Cortex of kidney (tissue), 1 donor: ENCODE measurements at places on chromosomes 16 and 17.

DNA sequence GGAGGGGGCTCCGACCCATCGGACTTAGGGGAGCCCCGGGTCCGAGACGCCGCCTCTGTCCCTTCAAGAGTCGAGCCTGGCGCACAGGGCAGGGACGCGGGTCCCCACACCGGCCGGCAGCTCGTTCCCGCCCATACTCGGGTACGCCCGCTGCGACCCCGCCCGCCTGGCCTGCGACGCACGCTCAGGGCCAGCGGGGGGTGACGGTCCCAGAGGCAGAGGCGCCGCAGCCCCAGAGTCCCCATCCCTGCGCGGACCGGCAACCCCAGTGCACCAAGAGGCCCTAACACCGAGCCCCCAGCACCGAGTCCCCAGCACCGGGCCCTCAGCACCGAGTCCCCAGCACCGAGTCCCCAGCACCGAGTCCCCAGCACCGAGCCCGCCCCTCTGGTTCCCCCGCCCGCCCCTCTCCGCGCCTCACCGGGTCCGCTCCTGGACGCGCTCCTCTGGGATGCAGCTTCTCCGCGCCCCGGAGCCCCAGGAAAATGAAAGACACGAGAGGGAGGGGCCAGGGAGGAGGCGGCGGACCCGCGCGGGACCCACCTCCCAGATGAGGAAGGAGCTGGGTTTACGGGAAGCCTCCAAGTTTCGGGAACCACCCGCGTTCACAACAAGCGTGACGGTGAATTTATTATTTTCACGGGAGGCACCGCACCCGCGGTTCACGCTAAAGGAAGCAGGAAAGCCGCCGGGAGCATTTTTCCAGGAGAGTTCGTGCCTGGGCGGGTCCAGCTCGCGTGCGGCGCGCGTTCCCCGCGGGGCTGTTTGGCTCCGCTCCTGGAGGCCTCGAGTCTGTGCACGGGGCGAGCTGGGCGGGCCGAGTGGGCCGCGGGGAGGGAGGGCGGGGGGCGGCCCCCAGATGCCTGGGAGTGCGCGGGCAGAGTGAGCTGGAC is at the start of gene SECTM1:
Gene SECTM1 (minus strand): TSS at position 488 of the 893 bp plus-strand sequence. CDS start 6,526 bp downstream, outside the sequence.
- DNase-seq, result no peak

GRCh38 chr17:15291674-15292361 is 26.7 kb upstream of the PMP22 start:
- no peak for DNase-seq

- no peak for DNase-seq
Measured at GRCh38 chr17:5608399-5609112, 24.2 kb upstream of the NLRP1 start.

GRCh38 chr16:27290562-27290961 is 22.0 kb upstream of the NSMCE1 start:
- no peak for DNase-seq

GRCh38 chr17:46727572-46728348 is 90.7 kb downstream of the WNT3 start:
- no peak for DNase-seq

- DNase-seq, result no peak
Measured at GRCh38 chr17:17224137-17224536, 12.8 kb downstream of the FLCN start.

- no peak for DNase-seq
Measured at GRCh38 chr16:48811478-48811877, 201.5 kb upstream of the N4BP1 start.

- DNase-seq, result no peak
Measured at GRCh38 chr17:7258731-7259554, 3.3 kb downstream of the CLDN7 start.

GRCh38 chr16:67186550-67186950 is 2.8 kb upstream of the MATCAP1 start:
- DNase-seq, result no peak

- no peak for DNase-seq
Measured at GRCh38 chr16:88759245-88759975, 25.6 kb downstream of the PIEZO1 start.

GRCh38 chr17:5131146-5131715 is 15.4 kb downstream of the USP6 start:
- DNase-seq, result no peak

DNA sequence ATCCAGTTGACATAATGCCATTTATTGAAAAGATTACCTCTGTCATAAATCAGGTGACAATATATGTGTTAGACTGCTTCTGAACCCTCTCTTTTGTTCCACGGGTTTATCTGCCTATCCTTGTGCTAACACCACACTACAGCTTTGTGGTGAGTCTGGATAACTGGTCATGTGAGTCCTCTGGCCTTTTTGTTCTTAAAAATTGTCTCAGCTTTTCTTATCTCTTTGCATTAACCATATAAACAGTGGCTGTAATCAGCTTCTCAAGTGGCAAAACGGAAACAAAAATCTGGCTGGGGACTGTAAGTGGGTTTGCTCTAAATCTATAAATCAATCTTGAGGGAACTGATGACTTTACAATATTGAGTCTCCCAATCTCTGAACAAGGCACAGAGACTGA is 44.6 kb downstream of the STX8 start:
- DNase-seq, result no peak

DNA sequence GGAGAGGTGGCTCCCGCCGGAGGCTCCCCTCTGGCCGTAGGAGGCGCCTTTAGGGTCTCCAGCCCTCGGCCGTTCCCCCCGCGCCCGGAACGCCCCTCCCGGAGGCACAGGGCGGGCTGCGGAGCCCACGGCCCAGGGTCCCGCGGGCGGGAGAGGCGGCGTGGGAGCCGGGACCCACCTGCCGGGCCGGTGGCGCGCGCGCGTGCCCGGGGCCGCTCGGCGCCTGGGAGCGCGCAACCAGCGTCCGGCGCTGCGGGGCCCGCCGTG is at the start of gene MIF4GD:
Gene MIF4GD (minus strand): TSS at position 266 of the 267 bp plus-strand sequence. CDS start 1,036 bp downstream, outside the sequence.
- no peak for DNase-seq

DNA sequence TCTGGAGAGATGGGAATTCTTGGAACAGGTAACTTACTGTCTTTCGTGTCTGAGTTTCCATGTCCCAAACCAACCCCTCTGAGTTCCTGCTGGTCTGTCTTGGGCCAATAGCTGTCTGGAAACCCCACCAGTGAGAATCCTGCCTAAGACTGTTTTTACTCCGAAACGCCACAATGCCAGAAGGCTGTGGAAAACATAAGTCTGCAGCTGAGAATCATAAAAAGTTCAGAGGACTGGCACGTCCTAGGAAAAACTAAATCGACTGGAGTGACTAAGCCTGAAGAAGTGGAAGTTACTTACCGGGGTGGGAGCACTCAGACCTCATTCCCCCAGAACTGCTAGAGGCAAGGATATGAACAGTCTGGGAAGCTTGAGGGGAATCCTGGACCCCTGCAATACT is 13.3 kb downstream of the LRRC75A start:
- DNase-seq, result no peak

- DNase-seq, result no peak
Measured at GRCh38 chr17:10792151-10792550, 11.7 kb downstream of the TMEM238L start.

- DNase-seq, result no peak
Measured at GRCh38 chr16:11576427-11577289, 10.1 kb downstream of the LITAF start.

- no peak for DNase-seq
Measured at GRCh38 chr16:397736-398332, 835 bp downstream of the NME4 start.

DNA sequence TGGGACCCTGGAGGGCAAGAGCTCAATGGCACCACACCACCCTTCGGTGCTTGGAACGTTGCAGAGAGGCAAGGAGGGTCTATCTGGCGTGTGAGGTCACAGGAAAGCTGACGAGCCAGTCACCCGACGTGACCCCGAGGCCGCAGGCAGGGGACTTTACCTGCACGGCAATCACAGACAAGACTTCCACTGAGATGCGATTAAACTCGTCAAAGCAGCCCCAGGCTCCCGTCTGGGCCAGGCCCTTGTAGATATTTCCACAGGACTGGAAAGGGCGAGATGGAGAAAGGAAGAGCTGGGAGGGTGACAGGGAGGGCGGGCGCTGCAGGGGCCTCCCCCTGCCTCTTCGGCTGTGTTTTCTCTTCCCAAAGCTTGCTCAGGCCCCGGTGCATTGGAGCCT is 78.3 kb downstream of the DNAH17 start:
- no peak for DNase-seq

DNA sequence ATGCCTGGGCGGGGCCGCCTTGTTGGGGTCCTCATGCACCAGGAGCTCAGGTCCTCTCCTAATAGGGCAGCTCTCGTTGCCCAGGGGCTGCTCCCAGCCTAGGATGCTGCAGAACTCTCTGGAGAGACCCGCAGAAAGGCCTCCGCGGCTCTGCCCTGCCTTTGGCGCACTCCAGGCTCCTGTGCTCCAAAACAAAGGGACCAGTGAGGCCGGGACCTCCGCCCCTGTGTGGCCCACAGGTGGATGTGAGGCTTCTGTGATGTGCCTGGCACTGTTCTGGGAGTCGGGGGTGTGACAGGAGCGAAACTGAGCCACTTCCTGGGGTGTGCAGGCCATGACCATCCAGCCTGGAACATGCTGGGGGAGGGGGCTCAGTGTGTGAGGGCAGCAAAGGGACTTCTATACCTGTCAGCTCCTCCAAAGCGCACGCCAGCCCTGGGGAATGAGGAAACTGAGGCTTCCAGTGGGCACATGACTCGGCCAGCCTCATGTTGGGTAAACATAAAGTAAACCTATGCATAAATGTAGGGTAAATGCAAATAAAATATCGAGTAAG is 153.2 kb downstream of the IRF8 start:
- DNase-seq, result no peak

- DNase-seq, result no peak
Measured at GRCh38 chr17:75288770-75289114, 491 bp downstream of the SLC25A19 start.

DNA sequence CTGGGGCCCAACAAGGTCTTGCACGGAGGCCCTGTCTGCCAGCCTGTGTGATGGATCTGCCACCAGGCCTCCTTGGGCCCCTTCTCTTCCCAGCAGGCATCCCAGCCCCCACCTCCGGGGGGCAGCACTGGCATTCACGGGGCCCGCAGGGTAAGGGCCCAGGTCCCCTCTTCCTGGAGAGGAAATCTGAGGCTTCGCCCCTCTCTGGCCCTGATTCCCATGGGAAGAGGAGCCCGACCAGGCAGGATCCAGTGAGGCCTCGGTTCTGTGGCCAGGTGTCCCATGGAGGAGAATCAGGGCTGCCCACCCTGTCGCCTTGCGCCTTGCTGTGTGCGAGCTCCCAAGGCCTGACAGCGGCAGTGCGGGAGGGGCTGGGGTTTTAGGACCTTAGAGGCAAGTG is 48.4 kb downstream of the PDPK1 start:
- no peak for DNase-seq

GRCh38 chr16:87802670-87803069 is 36.9 kb upstream of the KLHDC4 start:
- no peak for DNase-seq

DNA sequence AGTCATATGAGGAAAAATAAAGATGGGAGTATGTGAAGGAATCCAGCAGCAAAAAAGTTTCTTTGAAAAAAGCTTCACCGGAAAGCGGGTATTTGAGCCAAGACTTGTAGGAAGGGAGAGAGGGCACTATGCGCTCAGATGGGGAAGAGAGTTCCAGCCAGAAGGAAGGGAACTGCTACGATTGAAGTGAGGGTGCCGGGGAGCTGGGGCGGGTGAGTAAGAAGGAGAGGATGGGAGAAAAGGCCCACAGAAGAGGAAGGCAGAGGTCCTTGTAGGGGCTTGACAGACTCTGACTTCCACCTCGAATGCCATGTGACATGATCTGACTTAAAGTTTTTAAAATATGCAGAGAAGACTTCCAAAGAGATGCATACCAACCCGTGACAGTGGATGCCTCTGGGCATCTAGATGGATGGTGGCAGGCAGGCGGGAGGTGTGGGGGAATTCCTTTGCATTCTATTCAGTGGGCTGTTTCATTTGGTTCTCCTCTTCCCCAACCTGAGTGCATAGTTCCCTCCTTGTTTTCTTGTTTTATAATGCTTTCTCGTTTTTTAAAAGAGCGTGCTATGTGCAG is 44.9 kb downstream of the CDRT4 start:
- no peak for DNase-seq

DNA sequence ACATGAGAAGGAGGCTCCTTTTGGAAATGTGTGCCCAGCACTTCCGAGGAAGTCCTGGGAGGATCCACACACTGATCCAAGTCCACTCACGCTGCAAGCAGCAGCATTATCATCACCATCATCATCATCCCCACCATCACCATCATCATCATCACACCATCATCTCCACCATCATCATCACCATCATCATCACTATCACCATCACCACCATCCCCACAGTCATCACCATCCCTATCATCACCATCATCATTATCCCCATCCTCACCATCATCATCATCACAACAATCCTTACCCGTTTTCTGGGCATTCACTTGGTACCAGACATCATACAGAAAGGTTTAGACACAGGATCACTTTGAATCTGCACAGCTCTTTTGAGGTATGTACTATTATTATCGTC is 47.8 kb upstream of the ACSF3 start:
- no peak for DNase-seq

GRCh38 chr17:28105501-28105900 is 63.0 kb downstream of the NLK start:
- DNase-seq, result no peak

DNA sequence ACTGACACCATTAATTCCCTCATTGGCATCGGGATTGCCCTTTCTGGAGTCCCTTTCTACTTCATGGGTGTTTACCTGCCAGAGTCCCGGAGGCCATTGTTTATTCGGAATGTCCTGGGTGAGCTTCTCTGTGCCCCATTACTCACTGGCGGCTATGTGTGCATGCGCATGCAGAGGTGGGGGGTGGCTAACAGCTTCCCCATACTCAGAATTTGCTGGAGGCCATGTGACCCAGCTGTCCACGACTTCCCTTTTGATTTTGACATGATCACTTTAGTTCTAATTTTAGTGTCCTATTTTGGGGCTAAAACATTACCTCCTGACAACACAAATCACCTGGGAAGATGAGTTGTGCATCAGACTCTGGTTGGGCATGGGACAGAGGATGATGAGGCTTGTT is 14.1 kb downstream of the SLC7A6OS start:
- no peak for DNase-seq

GRCh38 chr16:29030086-29030840 is 45.4 kb downstream of the LAT start:
- no peak for DNase-seq

GRCh38 chr17:40993839-40994238 is at the start of gene KRTAP3-3:
TSS of gene KRTAP3-3 (minus strand) at chr17:40994164. CDS start at chr17:40994097, 67 bp downstream.
- no peak for DNase-seq

DNA sequence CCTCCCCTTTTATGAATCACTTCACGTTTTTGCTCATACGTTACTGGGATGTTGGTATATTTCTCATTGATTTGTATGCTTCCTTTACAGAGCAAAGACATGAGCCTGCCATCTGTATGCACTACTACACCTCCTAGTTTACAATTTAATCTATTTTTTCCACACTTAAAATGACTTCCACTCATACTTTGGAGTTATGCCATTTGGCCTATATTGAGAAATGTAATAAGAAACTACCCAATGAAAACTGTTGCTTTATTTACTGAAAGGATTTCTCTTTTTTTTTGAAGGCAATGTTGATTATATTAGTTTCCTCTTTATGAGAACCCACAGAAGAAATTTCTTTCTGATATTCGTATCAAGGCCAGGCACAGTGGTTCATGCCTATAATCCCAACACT is 43.1 kb downstream of the DUSP14 start:
- DNase-seq, result no peak

DNA sequence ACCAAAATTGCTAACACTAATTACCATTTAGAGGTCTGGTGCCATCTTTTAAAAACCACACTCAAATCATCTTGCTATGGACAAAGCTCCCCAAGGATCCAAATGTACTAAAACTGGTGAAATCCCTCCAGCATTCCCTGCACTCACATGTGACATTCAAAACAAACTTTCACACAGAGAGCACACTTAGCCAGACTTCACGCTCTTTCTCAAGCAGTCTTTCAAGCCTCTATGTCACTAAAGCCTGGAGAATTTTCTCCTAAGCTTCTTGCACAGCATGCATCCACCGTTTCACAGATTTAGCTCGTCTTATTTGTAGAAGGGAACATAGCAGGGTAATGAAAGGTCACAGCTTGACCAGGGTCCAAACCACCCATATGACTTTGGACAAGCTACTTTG is 19.3 kb downstream of the CMTM3 start:
- no peak for DNase-seq
